ENCODE measurements at places on chromosomes 5 and 9.
A peak's percentile ranks its signal among the peaks of the same experiment; 100 is the strongest.

- DNase-seq = no peak
Observed at GRCh38 chr5:160197341-160198144, 31.8 kb upstream of the FABP6 start.

- no peak for DNase-seq
Observed at GRCh38 chr9:131854334-131854733, 114.5 kb upstream of the RAPGEF1 start.

DNA sequence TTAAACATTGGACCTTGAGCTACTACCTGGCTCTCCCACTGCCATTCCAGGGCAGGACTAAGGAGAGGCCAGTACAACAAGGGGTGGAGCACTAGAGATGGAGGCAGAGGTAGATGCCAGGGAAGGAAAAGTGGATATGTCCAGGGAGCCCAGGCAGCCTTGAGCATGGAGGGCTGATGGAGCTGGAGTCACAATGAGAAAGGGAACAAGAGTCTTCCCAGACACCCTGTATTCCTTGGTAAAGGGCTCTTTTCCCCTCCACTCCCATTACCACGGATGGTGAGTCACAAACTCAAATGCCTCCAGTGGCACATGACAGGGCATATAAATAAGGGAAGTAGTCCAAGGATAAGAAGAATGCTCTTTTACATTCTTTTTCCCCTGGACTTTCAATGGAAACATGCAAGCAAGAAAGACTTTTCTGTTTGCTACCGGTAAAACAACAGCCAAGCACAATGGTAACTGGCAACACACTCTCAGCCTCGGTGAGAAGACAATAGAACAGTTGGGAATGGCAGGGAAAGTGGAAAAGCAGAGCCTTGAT is 16.7 kb downstream of the ERAP1 start:
- no peak for DNase-seq

DNA sequence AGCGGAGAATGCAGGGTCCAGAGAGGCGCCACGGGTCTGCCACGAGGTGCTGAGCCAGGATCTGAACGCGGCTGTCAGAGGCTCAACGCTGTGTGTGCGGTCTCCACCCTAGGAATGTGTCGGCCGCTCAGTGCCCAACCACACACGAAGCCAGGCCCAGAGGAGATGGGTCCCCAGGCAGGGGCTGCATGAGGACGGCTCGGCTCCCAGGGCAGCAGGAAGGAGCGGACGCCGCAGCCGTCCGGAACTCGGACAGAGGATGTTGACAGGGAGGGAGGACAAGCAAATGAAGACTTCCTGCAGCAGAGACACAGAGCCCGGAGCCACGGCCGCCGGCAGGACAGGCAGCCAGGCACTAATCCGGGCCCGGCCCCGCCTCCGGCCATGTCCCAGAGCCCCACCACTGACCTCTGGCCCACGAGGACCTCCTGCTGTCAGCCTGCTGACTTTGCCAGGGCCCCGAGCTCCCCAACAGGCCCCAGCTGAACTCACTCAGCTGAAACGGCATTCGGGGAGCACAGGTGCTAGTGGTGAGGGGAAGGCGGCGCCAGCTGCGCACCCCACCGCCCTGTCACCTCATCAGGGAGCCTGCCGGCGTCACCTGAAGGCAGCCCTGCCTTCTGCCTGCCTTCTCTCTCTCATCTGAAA is 12.7 kb downstream of the VAV2 start:
- DNase-seq = no peak

DNA sequence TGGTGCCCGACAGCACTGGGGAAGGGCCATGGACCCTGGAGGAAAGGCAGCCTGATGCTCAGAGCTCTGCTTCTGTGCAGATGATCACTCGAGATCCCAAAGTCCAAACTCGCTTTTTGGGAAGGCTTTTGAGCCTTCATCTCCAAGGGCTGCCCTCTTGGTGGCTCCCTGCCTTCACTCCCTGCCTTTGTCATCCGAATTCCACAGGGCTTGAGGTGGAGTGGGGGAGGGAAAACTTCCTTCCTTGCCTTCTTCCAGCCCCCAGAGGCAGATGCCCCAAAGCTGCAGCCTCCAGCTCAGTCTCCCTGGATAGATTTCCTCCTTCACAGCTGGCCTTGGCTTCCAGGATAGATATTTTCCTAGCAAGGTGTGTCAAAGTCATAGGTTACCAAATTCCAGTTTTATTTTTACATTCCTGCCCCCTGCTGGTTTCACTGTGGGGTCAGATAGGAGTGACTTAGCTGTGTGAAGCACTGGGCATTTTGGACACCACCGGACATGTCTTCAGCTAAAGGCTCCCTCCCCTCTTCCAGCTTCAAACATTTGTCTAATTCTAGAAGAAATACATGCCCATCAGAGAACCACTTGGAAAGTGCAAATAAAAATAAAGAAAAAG is 268.2 kb downstream of the HSPA4 start:
- DNase-seq = no peak

DNA sequence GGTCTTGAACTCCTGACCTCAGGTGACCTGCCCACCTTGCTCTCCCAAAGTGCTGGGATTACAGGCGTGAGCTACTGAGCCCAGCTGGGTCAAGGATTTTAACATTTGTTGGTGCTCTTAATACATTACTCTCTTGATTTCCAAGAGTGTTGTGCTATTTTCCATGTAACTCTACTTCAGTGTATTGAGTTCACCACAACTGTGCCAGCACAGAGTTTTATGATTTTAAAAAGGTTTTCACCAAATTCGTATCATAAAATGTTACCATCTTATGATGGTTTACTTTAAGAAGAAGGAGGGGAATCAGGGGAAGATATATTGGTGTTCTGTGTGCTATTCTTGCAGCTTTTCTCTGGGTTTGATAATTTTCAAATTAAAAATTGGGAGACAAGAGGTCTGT is 6.6 kb upstream of the ADGRD2 start:
- DNase-seq = no peak

- no peak for DNase-seq
Observed at GRCh38 chr9:22037954-22038690, 29.0 kb upstream of the CDKN2B start.

GRCh38 chr9:131812116-131812790 is 72.4 kb upstream of the RAPGEF1 start:
- DNase-seq = no peak

- DNase-seq = peak; percentile 53
Observed at GRCh38 chr5:174159327-174160114, 114.0 kb downstream of the NSG2 start.

- DNase-seq = peak; percentile 76
Observed at GRCh38 chr9:116594547-116594946, 92.6 kb upstream of the TRIM32 start.

DNA sequence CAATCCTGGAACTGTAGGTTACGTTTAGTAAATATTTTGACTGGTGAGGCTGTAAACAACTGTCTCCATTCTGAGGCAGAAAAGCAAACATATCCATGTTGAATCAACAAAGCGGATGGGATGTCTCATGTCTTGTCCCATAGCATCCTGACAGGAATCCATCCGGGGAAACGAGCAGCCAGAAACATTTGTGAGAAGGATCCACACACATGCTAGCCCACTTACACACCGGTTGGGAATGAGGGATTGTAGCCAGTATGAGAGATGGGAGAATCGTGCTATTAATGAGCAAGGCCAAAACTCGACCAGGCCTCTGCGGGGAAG is 117.5 kb downstream of the FSTL4 start:
- no peak for DNase-seq
